Stimulated activated CD4-positive, alpha-beta T cell treated with anti-CD3 and anti-CD28 coated beads, TNF-alpha, amount 100 ng/mL, for 1 hour (primary cell): ENCODE measurements at places on chromosomes 11 and 22.

GRCh38 chr11:66885950-66886440 is 29.1 kb downstream of the LRFN4 start:
- no peak for DNase-seq

DNA sequence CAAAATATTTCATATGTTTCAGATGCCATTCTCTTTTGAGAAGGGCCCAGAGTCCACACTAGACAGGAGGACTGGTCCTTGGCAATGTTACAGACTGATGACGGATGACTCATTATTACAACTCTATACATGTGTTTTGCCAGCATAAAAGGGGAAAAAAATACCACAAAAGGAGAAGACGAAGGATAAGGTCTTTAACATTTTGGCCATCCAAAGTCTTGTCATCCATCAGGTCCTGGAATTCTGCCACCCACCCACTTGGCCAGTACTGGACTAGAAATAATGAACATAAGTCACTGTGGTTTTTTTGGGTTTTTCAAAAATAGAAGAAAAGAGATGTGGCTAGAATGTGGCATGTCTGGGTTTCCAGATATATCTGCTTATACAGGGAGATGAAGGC is 57.7 kb upstream of the BDNF start:
- DNase-seq = no peak

DNA sequence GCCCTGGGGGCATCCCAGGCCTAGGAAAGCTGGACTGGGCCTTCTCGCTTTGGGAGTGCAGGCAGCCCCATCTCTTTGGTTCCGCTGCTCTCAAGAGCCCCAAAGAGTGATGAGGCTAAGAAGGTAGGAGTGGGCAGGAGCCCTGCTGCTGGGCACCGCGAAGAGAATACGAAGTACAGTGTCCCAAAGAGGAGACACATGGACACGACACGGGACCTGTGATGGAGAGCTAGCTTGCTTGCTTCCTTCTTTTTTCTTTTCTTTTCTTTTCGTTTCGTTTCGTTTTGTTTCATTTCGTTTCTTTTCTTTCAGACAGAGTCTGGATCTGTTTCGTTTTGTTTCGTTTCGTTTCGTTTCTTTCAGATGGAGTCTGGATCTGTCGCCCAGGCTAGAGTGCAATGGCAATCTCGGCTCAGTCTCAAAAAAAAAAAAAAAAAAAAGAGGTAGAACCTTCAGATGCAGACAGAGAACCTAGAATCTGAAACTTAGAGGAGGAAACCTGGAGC is 10.6 kb downstream of the MGAT3 start:
- DNase-seq = no peak

DNA sequence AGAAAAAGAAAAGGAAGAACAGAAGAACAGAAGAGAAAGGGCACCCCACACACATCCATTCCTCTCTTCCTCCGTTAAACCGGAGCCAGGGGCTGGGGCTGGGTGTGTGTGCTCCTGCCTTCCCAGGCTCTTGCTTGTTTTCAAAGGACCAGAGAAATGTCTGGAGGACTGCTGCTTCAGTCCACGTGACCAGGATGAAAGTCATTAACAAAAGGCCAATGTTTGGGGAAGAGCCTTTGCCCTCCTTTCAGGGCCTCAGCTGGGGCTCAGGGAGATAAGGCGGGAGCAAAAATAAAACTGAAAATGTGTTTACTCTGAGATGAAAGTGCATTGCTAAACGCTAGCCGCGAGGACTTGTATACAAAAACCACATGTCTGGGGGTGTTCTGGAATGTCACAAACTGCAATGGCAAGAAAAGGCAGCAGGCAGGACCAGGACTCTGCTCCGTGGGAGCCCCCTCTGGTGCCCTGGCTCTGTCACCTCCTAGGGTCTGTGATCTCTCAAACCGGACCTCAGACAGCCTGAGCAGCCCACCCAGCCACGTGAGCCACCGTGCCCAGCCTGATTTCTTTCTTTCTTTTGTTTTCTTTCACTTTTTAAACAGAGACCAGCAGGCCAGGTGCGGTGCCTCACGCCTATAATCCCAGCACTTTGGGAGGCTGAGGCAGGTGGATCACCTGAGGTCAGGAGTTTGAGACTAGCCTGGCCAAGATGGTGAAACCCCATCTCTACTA is 31.6 kb upstream of the MYH9 start:
- no peak for DNase-seq

DNA sequence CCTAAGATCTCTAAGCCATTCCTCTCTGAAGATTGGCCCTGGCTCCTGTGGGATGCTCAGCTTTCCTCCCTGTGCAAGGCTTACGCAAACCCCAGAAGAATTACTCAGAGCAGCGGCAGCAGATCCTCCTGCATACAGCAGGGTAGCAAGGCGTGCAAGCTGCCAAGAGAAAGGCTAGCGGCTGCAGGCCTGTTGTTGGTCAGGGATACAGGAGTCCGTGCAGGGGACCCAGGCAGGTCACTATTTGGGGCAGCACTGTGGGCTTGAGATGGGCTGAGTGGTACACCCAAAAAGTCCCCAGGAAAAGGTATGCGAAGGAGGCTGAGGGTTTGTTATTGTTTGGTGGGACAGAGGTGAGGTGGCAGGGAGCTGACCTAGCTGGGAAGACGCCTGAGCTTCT is 1.5 kb downstream of the GLB1L2 start:
- DNase-seq = no peak

GRCh38 chr11:128282053-128282452 is 305.3 kb downstream of the ETS1 start:
- DNase-seq = no peak

DNA sequence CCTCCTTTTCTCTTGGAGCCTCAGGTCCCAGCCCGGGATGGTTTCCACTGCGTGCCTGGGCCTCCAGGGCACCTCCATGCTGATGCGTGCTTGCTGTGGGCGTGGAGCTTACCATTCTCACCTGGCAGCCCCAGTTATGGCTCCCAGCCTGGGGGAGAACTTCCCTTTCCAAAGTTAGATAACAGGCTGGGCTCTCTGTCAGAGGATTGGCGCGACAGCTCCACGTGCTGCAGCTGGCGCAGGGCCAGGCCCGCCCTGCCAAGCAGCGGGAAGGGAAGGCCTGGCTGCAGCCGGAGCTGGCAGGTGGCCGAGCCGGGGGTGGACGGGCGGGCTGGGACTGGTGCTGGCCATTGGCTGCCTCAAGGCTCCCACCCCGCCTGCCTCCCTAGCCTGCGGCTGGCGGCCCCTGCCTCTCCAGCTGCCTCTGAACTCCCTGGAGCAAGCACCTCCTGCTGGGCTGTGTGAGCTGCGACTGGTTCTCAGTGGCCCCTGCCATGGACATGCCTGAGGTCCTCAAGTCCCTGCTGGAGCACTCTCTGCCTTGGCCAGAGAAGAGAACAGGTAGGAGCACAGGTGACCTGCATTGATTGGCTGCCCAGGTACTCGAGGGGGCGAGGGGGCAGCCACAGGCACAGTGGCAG is 14.6 kb upstream of the TEF start:
- no peak for DNase-seq

DNA sequence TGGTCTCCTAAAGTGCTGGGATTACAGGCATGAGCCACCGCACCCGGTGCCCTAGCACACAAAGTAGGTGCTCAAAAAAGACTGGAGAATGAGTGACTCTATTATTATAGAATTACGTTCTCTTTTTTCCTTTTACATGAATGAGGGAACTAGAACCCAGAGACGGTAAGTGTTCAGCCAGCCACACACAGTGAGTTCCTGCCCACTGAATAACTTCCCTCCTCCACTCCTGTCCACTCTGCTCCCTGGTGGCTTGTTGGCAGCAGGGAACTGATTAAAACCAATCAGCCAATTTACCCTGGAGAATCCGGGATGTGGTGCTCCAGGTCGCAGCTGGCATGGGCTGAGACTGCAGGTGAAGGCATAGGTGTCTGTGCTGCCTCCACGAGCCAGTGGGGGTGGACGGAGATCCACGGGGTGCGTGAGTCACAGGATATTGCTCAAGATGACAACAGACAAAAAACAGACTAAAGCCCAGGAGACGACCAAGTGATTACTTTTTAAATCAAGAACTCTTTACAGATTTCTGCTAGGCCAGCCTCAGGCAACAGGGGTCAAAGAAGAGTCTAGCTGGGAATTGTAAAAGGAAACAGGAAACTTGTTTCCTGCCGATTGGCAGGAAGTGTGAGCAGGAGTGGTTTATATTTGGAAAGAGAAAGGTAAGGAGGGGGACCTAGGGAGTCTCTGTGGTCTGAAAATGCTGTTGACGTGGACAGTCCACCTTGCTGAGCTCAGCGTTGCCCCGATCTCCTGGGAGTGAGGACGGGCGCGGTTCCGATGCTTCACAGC is 95.2 kb upstream of the TP53I11 start:
- no peak for DNase-seq

- DNase-seq = no peak
These were observed 10.7 kb downstream of the KRTAP5-5 start for GRCh38 chr11:1640076-1640946.

GRCh38 chr11:57342702-57343101 is 4.5 kb downstream of the P2RX3 start:
- DNase-seq = no peak

GRCh38 chr22:49243965-49244364 is 583.7 kb downstream of the BRD1 start:
- no peak for DNase-seq

DNA sequence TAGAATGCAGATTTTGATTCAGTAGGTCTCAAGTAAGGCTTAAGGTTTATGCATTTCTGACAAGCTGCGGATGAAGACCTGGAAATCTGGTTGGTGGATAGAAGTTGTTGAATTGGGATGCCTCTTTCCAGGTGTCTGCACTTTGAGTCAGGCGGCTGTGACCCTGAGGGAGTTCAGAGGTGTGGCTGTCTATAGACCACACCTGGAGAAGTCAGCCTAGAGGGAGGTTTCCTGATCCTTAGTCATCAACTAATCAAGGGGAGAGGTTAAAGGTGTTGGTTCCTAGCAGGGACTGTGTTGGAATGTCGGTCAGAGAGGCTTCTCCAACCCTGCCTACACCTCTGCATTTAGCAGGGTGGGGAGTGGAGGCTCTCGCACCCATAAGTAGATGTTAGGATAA is 8.0 kb downstream of the GLB1L2 start:
- DNase-seq = no peak
